ENCODE measurements at places on chromosomes 6 and 20.

DNA sequence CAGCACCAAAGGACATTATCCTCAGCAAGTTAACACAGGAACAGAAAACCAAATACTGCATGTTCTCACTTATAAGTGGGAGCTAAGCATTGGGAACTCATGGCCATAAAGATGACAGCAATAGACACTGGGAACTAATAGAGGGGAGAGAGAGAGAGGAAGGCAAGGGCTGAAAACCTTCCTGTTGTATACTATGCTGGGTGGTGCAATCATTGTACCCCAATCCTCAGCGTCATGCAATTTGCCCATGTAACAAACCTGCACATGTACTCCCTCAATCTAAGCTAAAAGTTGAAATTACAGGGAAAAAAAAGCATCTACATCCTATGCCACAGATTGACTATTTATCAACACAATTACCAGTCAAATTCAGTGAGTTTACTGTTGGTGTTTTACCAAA is 20.0 kb upstream of the VNN1 start:
- no peak for DNase-seq

- DNase-seq, result no peak
These were observed 28.6 kb downstream of the PMEPA1 start for GRCh38 chr20:57680934-57681914.

- no peak for DNase-seq
These were observed 31.5 kb downstream of the ARHGAP18 start for GRCh38 chr6:129678463-129678862.

GRCh38 chr6:162829013-162829742 is 101.4 kb downstream of the PACRG start:
- no peak for DNase-seq

GRCh38 chr6:67224989-67225388 is 1410.1 kb upstream of the ADGRB3 start:
- DNase-seq, result no peak

- DNase-seq, result no peak
These were observed 2.8 kb downstream of the RIOK1 start for GRCh38 chr6:7392402-7392801.

DNA sequence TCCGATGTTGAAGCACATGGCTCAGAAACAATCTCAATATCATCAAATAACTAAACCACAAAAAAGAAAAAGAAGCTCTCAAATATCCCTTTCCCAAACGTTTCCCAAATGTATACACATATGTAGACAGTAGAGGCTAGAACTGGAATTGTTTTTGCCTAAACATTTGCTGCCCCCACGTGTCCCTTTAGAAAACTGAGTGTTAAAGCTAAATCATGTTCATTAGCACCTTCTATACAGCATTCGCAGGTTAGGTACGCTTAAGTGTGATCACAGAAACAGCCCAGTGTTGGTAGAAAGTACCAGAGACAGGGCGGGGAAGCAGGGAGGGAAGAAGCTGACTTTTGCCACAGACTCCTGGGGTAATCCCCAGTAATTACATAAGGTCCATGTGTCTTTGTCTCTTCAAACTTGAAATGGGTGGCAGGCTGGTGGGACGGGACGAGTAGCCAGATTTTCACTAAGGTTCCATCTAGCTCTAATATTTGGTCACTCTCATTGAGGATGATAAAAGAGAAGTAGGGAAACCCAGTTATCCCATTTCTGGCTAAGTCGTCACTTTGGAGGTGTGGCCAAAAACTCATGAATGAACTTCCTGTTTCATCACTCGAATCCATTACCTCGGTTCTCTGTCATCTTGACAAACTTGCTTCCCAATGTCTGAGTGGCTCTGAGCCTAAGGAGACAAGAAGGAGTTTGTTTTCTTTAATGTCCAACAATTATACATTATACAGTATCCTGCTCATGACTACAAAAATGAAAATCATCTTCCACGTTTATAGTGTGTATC is 15.0 kb upstream of the TFAP2A start:
- DNase-seq, result peak; percentile 77

DNA sequence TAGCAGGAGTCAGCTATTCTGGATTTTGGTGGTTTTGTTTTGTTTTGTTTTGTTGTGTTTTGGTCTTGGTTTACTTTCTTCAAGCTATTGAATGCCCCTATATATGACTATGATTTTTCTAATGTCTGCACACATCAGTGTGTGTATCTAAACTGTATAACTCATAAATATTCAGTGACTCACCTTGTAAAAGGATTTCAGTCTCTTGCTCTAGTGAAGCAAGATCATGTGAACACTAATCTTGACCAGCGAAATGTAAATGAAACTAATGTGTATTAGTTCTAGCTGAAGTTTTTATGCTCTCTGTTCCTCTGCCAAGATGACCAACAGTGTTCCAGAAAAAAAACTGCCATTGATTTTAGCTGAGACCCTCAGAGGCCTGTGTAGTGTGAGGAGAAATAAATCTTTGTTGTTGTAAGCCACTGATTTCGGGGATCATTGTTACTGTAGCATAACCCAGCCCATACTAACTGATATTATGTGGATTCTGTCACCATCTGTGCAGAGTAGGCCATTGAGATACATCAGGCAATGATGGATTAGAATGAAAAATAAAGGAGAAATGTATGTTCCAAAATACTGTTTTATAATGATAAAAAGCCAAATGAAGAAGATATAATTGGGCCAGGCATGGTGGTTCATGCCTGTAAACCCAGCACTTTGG is 11.5 kb upstream of the BTBD9 start:
- no peak for DNase-seq

DNA sequence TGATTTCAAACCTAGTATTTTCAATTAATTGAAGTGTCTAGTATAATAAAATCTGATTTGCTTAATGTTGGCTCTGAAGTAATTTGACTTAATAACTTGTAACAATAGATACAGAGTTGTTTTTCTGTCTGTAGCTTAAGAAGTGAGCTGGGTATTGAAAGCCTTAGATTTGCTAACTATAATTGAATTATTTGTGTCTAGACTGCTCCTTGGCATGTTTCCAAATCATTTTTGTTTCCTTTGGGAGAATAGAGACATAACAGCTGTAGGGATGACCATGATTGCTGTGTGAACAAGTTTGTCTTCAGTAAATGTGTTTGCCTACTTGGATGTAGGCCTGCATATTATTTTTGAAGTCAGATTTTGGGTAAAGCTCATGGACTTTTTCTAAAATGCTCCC is 115.4 kb downstream of the SCAF8 start:
- no peak for DNase-seq

DNA sequence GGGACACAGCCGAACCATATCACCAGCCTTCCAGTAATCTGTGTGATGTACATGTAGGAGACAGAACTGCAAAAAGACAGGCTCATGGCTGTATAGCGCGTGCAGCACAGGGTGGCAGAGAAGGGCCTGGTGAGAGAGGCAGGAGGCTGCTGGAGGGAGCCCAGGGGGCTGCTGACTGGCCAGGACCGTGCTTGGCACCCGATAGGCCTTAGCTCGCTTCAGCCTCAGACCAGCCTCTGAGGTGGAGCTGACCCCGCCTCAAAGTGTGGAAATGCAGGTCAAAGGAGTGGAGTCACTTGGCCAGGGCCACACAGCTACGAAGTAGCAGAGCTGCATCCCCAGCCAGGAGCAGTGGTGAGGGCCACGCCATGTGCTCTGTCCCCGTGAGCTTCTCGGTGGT is 707.6 kb downstream of the QKI start:
- DNase-seq, result no peak

DNA sequence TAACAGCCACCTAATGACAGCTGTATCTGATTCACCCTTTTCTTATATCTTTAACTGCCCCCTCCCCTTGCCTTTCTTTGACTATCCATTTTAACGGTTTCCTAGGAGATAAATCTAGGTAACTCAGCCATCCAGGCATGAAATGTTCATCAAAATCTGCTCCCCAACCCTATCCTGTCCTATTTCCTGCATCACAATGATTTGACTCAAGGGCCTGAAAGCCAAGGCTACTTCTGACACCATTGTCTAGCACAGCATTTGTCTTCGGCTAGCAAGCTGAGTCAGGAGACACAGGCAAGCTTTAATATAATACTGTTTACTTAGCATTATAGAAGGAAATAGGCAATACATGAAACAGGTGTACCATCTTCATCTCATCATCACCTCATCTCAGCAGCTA is 31.6 kb upstream of the MANEA start:
- no peak for DNase-seq

- DNase-seq, result no peak
These were observed 83.2 kb upstream of the TAB2 start for GRCh38 chr6:149234051-149234962.

- no peak for DNase-seq
These were observed 11.3 kb upstream of the GMPR start for GRCh38 chr6:16227048-16227562.

- peak; percentile 39 for DNase-seq
These were observed 510.8 kb downstream of the PTPRT start for GRCh38 chr20:42678895-42679294.

GRCh38 chr6:138847884-138848283 is 52.0 kb downstream of the ECT2L start:
- DNase-seq, result peak; percentile 14

- no peak for DNase-seq
These were observed 22.9 kb upstream of the PLEKHG1 start for GRCh38 chr6:150576651-150577226.

DNA sequence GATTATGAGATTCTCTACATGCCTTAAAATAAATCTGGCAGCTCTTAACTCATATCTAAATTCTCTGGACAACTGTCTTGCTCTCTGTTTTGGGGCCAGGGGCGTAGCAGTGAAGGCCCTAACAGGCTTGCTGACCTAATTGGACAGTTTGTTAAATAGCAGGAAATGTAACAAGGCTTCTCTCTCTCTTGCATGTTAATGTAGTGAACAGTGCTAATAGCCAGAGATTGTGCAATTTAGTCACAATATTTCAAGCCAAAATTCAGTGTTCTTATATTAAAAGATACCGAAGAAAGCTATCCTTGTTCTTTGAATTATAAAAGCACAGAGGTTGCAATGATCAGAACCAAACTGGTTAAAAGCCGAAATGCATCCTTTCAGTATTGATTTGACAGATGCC is 3.0 kb downstream of the PPP1R3D start:
- no peak for DNase-seq

DNA sequence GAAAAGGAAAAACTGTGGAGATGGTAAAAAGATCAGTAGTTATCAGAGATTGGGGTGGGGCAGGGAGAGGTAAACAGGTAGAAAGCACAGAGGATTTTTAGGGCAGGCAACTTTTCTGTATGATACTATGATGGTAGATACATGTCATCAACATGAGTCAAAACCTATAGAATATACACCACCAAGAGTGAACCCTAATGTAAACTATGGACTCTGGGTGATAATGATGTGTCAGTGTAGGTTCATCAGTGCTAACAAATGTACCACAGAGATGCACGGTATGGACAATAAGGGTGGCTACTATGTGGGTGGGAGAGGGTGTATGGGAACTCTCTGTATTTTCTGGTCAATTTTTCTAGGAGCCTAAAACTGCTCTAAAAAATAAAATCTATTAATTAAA is 18.5 kb downstream of the PACSIN1 start:
- DNase-seq, result no peak

- peak; percentile 24 for DNase-seq
These were observed 15.9 kb upstream of the WFDC11 start for GRCh38 chr20:45685896-45686295.

DNA sequence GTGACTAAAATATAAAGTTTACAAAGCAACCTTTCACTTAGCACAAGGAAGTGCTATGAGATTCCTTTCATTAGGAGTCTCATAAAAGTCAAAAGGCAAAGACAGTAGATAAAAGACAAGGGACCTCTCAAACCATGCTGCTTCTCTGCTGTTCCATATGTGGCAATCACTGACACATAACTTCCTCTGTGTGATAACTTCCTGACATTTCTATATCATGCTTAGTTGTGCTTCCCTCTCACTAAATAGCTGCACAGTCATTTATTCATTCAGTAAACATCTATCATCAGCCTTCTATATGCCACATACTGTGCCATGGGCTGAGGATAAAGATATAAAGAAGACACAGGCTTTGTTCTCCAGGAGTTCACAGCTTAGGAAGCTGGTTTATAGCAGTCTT is 214.8 kb upstream of the GRIK2 start:
- DNase-seq, result peak; percentile 11

DNA sequence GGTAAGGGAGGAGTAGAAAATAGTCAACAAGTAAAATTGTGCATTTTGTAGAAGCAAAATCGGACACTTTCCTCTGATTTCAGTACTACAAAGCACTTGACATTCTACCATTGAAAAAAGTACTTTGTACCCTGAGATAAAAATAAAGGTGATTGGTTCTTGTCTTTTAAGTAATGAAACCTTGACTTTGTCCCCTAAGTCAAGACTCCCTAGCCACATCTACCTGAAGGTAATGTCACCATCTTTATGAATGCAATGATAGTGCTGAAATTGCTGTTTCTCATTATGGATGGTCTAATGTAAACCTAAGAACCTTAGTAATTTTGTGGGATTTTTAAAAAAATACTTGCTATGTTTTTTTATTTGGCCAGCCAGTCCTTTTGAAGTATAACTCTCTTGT is 2.4 kb upstream of the MAN1A1 start:
- no peak for DNase-seq

- DNase-seq, result no peak
These were observed 6.8 kb downstream of the ADISSP start for GRCh38 chr20:3760655-3761348.

- DNase-seq, result peak; percentile 97
These were observed 1.2 kb downstream of the CHMP4B start for GRCh38 chr20:33812152-33812849.

DNA sequence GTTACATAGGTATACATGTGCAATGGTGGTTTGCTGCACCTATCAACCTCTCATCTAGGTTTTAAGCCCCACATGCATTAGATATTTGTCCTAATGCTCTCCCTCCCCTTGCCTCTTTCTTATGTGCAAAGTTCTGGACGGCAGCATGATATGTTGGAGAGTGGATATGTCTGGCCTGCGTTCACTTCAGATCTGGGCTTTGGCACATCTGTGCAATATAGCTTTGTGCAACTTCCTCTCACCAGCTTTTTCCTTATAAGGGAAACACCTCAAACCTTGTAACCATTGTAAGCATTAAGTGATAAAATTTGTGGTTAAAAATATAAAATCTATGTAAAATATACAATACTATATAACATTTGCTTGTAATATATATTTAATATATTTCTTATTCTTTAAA is 288.0 kb downstream of the PHACTR1 start:
- DNase-seq, result no peak

DNA sequence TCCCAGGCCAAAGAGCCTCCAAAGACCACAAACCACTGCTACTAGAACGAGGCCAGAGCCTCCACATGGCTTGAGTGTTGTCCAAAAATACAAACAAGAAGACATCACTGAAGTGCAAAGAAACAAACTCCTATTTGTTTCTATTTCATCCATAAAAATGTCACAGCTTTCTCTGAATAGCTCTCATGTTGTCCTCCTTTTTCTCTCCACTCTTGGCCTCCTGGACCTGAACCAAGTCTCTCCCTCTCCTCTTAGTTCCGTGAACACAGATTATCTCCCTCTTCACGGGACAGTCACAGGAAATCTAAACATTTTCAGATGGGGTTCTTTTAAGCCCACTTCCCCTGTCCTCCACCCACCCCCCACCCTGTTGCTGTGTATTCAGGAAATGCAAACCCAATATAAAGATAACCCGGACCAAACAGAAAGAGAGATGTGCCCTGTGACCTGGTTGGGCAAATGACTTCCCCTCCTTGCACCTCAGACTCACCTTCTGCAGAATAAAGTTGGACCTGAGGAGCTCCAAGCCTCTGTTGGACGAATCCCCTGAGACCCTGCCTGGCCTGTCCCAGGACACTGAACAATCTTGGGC is 75.8 kb upstream of the MRPS10 start:
- DNase-seq, result no peak

GRCh38 chr6:169326067-169326799 is 72.6 kb upstream of the THBS2 start:
- DNase-seq, result no peak

GRCh38 chr6:133300896-133301295 is 59.7 kb downstream of the EYA4 start:
- no peak for DNase-seq

- DNase-seq, result no peak
These were observed 268.8 kb downstream of the GRIK2 start for GRCh38 chr6:101662111-101662897.
